GDM1 (cell line): ENCODE measurements at places on chromosomes 16 and 17.

DNA sequence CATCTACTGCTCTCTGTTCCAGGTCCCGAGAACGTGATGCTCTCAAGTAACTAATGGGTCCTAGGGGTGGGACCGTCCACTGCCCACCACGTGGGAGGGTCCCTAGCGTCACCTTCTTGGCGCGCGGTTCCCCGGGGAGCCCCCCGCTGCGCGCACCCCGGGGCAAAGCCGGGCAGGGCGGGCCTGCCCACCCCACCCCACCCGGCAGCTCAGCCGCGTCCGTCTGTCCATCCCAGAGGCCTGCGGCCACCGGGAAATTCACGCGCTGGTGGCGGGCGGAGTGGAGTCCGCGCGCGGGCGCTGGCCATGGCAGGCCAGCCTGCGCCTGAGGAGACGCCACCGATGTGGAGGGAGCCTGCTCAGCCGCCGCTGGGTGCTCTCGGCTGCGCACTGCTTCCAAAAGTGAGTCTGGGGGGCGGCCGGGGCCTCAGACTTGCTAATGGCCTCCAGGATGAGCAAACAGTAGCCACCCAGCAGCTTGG, 494 bp downstream of the PRSS41 start:
- no peak for DNase-seq

DNA sequence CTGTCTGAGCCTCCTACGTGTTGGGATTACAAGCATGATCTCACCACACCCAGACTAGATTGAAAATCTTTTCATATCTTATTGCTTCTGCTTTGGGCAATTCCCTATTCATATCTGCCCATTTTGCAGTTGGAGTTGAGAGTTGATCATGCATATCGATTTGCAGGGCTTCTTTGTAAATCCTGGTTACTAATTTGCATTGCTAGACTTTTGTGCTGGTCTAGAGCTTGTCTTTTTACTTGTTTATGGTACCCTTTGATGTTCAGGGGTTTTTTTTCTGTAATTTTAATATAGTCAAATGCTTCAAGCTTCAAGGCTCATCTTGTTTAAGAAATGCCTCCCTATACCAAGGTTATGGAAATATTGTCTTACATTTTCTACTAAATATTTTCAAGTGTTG, 23.5 kb upstream of the CMIP start:
- DNase-seq = no peak

- no peak for DNase-seq
Observed at GRCh38 chr16:23145186-23145585, 4.1 kb downstream of the USP31 start.

DNA sequence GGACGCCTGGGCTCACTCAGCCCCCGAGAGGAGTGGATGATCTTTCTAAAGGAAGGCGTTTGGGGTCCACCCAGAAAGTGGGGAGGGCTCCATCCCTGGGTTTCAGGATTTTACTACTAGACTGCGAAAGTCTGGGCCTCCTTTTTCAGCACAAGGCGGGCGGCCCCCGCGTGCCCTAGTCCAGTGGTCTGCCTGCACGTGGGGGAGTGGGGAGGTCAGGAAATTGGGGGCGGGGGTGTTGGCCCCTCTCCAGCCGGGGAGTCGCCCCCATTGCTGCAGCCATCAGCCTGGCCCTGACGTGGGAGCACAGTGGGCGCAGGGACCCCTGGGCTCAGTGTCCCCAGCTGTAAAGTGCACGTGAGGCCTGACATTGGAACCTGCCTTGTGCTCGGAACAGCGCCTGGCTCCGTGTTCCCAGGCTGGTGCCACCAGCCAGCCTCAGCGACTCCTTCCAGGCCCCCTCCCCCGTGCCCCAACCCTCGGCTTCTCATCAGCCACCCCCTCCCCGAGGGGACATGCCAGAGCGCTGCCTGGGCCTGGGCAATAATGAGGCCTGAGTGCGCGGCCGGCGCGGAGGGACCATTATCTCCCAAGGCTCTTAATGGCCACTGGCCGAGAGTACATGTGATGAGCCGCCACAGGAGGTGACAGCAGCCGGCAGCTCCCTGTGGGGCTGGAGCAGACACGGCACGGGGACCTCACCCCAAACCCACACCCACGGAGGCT, 2.4 kb upstream of the C1QTNF8 start:
- no peak for DNase-seq

GRCh38 chr17:17498606-17499301, 2.6 kb upstream of the RASD1 start:
- DNase-seq = no peak

DNA sequence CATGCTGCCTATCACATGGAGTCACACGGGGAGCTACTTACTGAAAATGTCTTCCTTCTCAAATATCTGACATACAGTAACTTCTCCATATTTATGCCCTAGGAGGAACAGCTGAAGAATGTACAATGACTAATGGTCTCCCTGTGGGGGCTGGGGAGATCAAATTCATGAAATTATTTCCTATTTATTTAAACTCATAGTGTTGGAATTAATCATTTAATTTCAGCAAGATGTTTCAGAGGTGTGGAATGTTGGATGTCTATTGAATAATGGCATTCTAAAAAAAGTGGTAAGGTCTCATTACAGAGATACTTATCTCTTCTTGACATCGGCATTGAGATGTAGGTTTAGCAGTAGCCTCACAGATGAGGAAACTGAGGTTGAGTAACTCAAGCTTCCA, 214.3 kb upstream of the CDH11 start:
- no peak for DNase-seq

DNA sequence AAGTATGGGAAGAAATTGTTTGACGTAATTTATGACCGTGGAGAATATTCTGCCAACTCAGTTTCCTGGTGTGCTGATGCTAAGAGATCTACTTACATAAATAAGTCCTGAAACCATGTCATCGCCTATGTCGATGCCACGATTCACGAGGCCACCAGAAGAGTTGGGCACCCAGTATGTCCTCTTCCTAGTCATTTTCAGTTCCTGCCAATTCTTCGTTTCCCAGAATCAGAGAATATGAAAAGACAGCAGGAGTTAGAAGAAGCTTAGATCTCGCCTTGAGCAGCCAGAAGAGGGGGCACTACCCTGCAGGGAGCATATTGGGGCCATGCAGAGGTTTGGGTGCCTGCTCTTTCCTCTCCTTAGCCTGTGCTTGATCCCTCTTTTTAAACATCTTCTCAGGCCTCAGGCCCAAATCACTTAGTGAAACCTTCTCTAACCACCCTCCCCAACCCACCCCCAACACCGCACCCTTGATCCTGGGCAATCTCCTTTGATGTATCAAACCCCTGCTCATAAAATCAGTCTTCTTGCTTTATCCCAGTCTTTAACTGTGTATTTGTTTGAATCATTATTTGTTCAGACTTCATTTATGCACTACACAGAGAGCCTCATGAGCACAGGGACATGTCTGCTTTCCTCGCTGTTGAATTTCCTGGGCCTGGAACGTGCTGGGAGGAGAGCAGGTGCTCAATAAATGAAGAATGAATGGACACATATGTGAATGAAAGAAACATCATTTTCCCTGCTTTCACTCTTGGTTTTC, 12.2 kb upstream of the LONP2 start:
- DNase-seq = peak; percentile 20

- no peak for DNase-seq
Observed at GRCh38 chr17:40298726-40299125, 10.3 kb upstream of the RARA start.

DNA sequence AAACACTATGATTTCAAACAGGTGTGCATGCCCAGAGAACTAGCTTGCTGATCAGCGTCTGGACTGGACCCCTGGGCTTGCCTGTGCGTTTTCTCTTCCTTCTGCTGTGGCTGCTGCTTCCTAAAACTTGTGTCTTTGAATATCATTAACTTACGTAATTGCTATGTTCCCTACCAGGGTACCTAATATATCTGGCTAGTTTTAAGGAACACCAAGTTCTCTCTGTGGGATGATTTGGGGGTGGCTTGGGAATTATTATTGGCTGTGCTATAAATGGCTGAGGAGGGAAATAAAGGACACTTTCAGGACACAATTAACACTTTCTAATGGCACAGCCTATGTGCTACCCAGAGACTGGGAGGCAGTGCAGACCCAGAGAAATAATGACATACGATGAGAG, 606.0 kb upstream of the RBFOX1 start:
- DNase-seq = peak; percentile 12

- DNase-seq = no peak
Observed at GRCh38 chr16:76583466-76583865, 306.3 kb downstream of the CNTNAP4 start.

- no peak for DNase-seq
Observed at GRCh38 chr16:72878301-72879269, 169.3 kb downstream of the ZFHX3 start.

DNA sequence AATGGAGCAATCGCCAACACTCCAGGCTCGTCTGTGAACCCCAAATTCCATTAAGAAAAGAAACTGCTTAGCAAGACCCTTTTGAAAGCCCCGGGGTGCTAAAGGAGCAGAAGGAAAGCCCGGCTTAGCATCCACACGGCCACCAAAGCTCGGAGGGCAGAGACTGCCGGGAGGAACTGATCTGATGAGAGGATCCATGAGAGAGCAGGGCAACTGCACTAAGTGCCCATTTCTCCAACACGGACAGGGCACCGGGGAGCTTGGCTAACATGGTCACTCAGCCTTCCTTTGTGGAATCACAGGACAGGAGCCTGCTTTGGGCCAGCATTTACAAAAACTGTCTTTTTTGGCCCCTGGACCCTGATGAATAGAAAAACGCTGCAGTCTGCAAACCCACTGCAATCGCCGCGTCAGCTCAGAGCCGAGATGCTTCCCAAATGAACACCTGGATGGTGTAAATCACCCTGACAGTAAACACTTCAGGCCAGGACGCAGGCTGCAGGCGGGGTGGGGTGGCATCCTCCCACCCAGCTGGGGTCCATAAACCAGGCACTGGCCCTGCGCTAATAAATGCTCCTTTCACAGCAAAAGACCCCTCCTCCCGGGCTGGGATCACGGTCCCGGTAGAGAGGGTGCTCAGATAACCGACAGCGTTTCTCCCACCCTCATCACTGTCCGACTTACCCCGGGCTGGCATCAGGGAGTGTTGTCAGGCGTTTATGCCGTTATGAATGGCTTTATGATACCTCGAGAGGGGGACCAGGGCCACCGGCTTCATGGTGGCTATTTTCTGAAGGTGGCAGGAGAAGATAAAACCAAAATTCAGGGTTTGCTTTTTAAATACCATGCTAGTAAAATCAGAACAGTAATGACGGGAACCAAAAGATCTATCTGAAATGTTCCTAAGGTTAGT, 299.5 kb downstream of the IRF8 start:
- no peak for DNase-seq

GRCh38 chr17:41329279-41329948, 13.9 kb upstream of the KRTAP17-1 start:
- DNase-seq = no peak

DNA sequence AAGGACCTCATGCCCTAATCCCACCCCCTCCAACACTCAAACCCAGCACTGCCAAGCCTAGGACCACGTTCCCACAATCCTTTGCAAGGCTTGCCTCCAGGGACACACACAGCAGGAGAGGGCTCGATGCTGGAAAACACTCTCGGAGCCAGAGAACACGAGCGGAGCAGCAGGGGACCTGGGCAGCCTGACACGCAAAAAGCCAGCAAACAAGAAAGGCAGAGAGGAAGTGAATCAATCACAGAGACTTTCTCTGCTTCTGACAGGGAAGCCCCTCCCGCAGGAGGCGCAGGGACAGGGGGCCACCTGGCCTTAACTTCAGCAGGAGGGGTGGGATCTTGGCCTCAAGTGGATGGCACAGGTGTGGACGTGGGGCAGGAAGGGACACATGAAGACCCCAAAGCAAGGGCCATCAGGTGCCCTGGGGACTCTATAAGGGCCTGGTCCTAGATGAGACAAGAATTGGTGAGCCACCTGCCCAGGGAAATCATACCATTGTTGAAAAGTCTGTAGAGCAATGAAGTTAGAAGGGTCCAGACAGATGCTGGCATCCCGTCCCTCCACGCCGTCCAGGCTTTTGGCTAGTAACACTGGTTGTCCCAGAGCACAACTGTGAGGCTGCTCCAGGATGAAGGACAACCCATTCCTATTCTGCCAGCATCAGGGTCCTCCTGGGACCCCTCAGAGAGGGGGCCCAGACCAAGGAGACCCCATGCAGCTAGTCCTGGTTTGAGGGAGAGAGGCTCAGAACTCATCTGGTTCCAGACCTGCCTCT, 2.2 kb downstream of the SDK2 start:
- no peak for DNase-seq

- DNase-seq = no peak
Observed at GRCh38 chr17:55546991-55547664, 35.9 kb upstream of the SMIM36 start.
